Astrocyte of the cerebellum (primary cell): ENCODE measurements at places on chromosomes 7 and 10.
A peak's percentile ranks its signal among the peaks of the same experiment; 100 is the strongest.

DNA sequence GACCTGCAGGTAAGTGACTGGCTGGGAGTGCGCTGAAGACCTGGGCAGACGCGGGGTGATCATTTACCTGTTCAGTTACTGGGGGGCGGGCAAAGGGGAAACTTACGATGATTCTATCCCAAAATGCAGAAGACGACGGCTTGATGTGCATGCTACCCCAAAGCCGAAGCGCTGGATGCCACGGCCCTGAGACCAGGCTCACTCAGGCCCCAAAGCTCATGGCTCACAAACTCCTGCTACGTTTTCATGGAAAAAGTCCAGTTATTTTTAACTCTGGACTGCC lies 200.6 kb downstream of the DIP2C start:
- no peak for DNase-seq

GRCh38 chr7:12709726-12710502 lies 22.5 kb downstream of the ARL4A start:
- no peak for DNase-seq

DNA sequence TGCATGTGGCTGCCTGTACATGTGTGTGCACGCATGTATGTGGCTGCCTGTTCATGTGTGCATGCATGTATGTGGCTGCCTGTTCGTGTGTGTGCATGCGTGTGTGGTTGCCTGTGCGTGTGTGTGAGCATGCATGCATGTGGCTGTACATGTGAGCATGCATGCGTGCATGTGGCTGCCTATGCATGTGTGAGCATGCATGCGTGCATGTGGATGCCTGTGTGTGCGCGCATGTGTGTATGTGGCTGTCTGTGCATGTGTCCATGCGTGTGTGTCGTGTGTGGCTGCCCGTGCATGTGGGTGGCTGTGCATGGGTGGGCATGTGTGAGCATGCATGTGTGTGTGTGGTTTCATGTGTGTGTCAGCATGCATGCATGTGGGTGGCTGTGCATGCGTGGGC lies 218.3 kb downstream of the ELFN1 start:
- DNase-seq = no peak

DNA sequence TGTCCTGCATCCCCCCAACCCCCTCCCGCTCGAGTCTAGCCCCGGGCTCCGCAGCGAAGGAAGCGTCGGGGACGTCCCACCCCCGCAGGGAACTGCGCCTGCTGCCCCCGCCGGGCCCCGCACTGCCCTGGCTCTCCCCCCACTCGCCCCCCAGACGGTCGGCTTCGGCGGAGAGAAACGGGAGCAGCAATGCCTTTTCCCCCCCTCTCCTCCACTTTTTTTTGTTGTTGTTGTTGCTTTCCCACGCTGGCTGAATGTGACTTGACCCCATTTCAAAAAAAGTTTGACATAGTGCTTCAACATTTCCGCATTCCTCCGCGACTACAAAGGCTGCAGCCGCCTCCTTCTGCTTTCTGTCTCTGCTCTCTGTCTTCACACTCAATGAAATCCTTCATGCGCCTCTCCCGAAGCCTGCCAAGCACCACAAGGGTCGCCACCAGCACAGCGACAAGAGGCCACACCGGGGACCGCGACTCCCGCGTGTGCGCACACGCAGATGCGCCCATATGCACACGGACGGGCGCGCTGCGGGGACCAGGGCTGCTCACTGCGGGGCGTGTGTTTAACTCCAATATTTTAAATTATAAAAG lies 1.0 kb downstream of the CDK6 start:
- DNase-seq = no peak

- peak; percentile 68 for DNase-seq
Measured at GRCh38 chr10:88553116-88553752, 29.9 kb downstream of the RNLS start.

- DNase-seq = no peak
Measured at GRCh38 chr7:69504733-69505420, 93.4 kb upstream of the AUTS2 start.

DNA sequence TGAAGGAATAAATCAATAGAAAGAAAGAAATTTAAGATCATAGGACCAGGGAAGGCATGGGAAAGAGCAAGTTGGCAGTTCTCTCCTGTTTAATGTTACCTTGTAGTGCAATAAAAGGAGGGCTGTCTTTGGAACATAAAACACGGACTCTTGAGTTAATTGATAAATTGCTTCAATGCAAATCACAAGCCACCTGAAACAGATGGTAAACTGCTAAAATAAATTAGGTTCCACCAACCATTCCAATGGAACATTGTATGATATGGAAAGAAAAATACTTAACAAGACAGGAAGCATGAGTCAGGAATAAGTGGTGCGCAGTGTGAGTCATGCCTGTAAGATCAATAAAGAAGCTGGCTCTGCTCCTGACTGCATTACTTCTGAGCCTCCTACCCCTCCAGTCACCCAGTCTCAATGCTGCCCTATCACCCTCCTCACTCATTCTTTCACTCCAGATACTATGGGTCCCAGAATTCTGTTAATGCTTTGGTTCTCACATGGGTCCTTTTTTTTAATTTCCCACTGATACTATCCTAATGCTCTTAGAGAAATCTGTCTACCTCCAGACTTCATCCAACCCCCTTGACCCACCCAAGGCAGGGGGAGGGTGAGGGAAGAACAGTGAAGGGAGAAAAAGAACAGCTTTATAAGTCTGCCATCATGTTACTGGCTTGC lies 78.9 kb downstream of the LRRC17 start:
- DNase-seq = peak; percentile 94

DNA sequence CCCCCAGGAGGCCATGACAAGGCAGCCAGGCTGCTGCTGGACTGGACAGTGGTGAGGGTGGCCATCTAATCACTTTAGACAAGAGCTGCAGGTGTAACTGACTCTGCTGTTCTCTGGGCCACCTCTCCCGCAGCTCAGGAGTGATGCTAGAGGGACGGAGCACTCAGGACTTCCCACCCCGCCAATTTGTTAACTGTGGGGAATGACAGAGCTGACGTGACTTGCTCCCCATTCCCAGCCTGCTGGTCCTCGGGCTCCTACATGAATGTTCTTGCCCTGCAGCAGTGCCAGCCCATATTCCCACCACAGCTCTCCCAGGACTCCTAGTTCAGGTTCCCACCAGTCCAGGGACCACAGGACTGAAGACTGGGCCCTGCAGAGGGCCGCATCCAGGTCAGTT lies 16.7 kb upstream of the NPFFR1 start:
- no peak for DNase-seq

GRCh38 chr7:41161041-41161587 lies 541.8 kb downstream of the INHBA start:
- DNase-seq = no peak

- no peak for DNase-seq
Measured at GRCh38 chr10:44390585-44391072, 5.7 kb upstream of the CXCL12 start.
